OCI-LY7 (cell line): ENCODE measurements at places on chromosomes 1 and 21.

DNA sequence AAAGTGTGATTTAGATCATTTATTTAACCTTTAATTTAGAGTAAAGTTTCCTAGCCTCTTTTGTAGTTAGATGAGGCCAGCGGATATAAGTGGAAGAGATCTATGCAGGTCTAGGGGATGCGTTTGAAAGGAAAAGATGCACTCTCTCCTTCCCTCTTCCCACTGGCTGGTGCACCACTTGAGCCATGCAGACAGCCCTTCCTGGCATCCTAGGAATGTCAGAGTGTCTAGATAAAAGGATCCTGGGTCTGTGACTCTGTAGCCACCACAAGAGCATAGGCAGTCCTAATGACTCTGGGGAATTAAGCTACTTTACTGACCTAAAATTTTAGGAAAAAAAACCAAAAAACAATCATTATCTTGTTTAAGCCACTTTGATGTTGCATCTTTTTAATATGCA is 16.0 kb upstream of the STUM start:
- no peak for DNase-seq

DNA sequence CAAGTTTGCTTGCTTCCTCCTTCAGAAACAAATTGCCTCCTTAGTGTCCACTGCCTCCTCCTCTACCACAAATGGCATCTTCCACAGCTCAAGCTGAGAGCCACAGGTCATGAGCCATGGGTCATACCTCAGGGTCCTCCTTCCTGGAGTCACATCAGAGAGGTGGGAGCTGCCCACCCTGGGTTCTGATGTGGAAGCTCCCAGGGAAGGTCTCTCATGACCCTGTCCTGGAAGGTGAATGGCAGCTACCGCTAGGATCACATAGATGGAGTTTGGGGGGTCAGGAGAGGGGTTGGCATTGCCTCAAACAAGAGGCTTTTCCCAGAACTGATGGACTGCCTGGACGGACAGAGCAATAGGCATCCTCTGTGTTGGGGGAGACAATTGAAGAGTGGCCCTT is 321.4 kb downstream of the MATN1 start:
- no peak for DNase-seq

DNA sequence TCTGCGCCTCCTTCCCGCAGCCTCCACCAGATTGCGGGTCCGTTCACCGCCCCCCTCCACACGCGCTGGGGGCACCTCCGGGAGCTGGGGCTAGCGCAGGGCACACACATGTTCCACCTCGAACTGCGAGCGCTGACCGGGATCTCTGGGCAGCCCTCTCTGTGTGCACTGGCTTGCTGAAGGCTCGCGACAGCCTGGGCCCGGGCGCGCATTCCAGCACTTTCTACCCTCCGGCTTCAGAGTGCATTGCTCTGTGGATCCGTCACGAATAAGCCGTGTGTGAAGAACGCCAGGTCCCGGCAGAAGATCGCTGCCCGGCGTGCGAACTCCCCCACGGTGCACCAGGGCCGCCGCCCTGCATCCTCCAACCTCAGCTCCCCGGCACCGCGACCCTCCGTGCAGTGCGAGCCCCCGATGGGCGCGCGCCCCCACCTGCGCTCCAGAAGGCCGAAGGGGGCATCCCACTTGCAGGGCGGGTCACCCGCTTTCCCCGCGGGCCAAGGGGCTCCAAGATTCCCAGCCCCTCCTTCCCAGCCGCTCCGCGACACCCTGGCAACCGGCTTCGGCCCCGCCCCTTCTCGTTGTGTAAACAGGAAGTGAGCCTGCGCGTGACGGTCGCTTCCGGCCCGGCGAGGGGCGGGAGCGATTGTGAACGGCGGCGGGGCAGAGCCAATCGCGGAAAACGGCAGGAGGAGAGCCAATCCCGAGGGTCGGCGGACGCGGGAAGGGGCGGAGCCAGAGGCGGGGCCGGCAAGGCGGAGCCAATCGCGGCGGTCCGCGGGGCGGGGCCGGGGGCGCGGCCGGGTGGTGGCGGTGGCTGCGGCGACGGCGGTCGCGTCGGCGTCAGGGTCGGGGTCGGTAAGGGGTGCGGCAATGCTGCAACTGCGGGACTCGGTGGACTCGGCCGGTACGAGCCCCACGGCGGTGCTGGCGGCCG is at the start of gene TPRG1L:
TPRG1L (plus strand) TSS at position 816 of the 937 bp plus-strand sequence; CDS start at position 874, 58 bp downstream.
- DNase-seq: peak; percentile 97

GRCh38 chr21:32044205-32045180 is 171.7 kb downstream of the HUNK start:
- DNase-seq: no peak

DNA sequence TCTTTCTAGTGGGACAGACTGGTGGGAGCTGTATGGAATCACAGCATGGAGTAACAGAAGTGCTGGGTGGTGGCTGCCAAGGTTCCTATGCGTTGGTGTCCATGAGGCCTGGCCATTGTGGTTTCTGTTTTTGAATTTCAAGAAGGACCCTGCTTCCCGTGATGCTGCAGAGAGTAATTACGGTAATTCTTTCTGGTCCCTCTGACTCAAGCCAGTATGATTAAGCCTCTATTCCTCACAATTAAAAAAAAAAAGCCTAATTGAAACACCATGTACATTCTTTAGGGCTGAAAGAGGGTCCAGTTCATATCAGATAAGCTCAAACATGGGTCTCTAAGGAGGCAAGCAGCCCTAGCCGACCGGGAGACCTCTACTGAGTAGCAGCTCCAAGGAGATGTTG is 10.5 kb upstream of the C1orf21 start:
- no peak for DNase-seq

GRCh38 chr1:6325482-6325881 is 64.6 kb upstream of the GPR153 start:
- no peak for DNase-seq

GRCh38 chr21:18142655-18143054 is 102.0 kb upstream of the CHODL start:
- no peak for DNase-seq

GRCh38 chr1:22658385-22659163 is 5.5 kb downstream of the C1QB start:
- DNase-seq: no peak

DNA sequence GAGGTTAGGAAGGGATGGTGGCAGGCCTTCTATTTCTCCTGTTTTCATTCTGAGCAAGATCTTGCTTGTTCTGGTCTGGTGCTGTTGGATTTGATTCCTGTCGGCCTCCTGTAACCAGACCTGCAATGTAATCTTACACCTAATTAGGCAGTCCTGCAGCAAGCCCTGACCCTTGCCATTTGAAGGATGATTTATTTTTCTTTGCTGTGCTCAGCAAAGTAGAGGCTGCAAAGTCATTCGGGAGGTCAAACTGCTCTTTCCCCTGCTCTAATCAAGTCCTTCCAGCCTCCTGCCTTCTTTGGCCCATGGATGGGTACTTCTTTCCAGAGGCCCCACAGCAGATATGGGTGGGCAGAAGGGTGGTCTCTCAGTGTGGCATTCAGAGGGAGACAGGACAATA is 417.7 kb upstream of the USP24 start:
- DNase-seq: no peak

- DNase-seq: no peak
Observed at GRCh38 chr1:80214888-80215540, 1208.5 kb upstream of the ADGRL4 start.
